ENCODE measurements at places on chromosomes 6 and 20. TPM values are rescaled to one million over a fixed set of nuclear protein-coding genes. Genes with fewer than 3 reads are reported as not detected.

ZC2HC1B gene
- total RNA-seq = not detected

SRSF12 gene
- total RNA-seq = 0.36 TPM

TCP11 gene
- total RNA-seq = 0.56 TPM

KIAA0408 gene
- 0.90 TPM for total RNA-seq

SLC26A8 gene
- not detected for total RNA-seq

PI16 gene
- under 0.01 TPM for total RNA-seq

ZSCAN23 gene
- 5.3 TPM for total RNA-seq

METTL24 gene
- not detected for total RNA-seq

FAM209B gene
- not detected for total RNA-seq

THBS2 gene
- 101 TPM for total RNA-seq

CLDN20 gene
- total RNA-seq = not detected

GLO1 gene
- 111 TPM for total RNA-seq

EYS gene
- under 0.01 TPM for total RNA-seq

HLA-DMB gene
- total RNA-seq = 0.28 TPM

RSPH4A gene
- under 0.01 TPM for total RNA-seq

DPM1 gene
- total RNA-seq = 127 TPM
